SK-N-SH (cell line): ENCODE measurements at places on chromosomes 3 and 15.

GRCh38 chr3:109784285-109784684, 446.9 kb upstream of the DPPA4 start:
- DNase-seq, result no peak

GRCh38 chr3:12393894-12394293, 90.4 kb upstream of the TSEN2 start:
- no peak for DNase-seq

GRCh38 chr15:52111517-52112202, 915 bp downstream of the BCL2L10 start:
- DNase-seq, result no peak

DNA sequence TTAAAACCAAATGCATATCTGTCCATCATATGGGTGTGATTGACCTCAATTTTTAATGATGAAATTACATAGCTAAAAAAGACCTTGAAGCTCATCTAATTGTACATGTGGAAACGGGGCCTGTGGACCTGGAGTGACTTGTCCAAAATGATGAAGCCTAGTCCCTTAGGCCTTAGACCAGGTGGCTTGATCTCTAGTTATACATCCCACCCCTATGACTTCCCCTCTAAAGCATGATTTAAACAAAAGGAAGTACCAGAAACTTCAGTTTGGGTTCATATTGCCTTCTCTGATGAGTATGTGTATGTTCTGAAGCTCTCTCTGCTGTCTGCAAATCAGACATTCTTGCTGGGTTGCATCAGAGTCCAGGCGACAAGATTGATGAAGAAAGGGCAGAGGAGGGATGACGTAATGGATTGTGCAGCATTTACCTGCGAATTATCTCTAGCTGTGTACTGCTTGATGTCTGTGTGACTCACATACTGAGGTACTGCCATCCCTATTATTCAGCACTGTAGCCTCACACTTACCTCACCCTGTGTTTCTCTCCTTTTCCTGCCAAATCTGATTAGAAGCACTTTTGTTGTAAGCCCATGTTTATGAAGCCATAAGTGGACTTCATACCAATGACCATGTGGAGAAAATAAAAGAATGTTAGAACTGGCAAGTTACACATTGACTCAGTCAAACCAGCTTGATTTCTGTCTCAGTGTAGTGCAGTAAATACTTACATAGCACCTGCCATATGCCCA, 111.5 kb downstream of the FILIP1L start:
- no peak for DNase-seq

GRCh38 chr3:142095841-142096240, 53.5 kb downstream of the TFDP2 start:
- DNase-seq, result no peak

DNA sequence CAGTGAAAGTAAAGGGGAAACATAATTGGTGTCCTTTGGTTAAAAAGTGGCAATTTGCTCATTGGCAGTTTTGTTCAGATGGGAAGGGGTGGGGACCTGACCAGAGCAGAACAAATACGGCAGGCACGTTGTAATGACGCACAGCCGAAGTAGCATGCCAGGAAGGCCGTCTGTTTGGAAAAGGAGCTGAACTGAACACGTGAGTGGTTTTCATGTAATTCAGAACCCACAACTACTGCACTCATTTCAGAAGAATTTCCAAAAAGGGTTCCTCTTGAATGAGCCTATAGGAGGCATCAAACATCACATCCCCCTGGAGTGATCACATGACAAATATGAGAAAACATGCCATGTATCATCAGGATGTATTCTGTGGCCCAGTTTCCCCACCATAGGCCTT, 42.9 kb upstream of the LMCD1 start:
- no peak for DNase-seq

DNA sequence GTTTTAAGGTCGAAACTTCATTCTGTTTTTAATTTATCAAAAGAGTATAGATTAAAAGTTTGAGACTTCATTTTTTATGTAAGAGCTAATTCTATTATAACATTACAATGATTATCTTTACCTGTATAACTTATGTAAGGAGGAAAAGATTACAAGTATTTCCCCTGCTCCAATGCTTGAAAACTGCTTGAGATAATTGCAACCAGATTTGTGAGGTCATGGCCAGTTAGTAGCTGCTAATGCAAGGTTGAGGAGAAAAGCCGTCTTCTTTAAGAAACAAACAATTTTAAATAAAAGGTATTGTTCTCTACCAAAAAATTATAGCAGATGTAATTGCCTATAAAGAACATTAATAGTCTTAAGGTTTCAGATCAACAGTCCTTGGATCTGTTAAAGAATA, 208.3 kb upstream of the UBE2E2 start:
- DNase-seq, result no peak

- DNase-seq, result no peak
These were observed 60.9 kb downstream of the TGFBR2 start for GRCh38 chr3:30667280-30667651.

DNA sequence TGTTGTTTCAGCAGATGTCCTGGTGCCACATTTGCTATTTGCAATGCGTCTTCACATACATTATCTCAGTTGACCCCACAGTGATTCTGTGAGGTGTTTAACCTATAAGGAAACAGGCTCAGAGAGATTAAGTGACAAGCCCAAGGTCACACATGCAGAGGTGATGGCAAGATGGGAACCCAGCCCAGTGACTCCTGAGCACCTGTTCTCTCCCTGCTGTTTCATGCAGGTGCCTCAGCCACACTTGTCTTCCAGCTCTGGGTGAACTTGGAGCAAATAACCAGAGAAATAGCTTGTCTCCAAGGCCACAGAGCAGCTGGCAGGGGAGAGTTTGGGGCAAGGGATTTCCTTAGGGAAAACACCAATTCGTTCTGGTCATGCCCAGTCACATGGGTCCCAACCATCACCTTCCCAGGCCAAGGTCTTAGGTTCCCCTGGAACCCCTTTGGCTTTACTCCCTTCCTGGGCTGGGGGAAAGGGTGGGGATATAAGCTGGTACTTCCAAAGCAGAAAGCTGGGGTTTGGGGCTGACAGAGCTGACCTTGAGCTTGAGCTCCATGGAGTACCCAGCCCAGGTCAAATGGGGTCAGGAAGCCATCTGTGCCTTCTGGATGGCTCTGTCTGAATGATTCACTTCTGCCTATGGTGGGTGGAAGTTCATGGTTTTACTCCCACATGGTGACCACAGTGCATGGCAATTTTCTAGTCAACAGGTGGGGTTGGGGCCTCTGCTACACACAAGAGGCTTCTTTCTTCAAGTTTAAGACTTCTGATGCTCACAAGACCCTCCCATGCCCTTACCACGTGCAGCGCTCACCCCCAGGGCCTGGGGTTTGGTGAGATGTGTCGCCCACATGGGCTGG, 22.4 kb downstream of the LIPC start:
- DNase-seq, result no peak

GRCh38 chr3:62558549-62559112, 185.3 kb upstream of the FEZF2 start:
- peak; percentile 53 for DNase-seq

- no peak for DNase-seq
These were observed 709.4 kb downstream of the SQOR start for GRCh38 chr15:46344115-46344724.
